Fibroblast of mammary gland (primary cell): ENCODE measurements at places on chromosomes 7 and 10.
A peak's percentile ranks its signal among the peaks of the same experiment; 100 is the strongest.

- DNase-seq = peak; percentile 92
Measured at GRCh38 chr10:20622531-20623211, 274.4 kb downstream of the NEBL start.

DNA sequence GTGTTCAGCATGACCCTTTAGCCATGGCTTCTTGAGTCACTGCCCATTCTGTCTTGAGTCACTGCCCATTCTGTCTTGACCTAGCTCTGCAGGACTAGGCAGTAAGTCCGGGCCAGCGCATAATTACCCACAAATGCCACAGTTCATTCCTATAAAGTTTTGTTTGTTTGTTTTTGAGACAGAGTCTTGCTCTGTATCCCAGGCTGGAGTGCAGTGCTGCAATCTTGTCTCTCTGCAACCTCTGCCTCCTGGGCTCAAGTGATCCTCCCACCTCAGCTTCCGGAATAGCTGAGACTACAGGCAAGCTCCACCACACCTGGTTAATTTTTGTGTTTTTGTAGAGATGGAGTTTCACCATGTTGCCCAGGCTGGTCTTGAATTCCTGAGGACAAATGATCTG is 32.7 kb upstream of the TARP start:
- peak; percentile 41 for DNase-seq

DNA sequence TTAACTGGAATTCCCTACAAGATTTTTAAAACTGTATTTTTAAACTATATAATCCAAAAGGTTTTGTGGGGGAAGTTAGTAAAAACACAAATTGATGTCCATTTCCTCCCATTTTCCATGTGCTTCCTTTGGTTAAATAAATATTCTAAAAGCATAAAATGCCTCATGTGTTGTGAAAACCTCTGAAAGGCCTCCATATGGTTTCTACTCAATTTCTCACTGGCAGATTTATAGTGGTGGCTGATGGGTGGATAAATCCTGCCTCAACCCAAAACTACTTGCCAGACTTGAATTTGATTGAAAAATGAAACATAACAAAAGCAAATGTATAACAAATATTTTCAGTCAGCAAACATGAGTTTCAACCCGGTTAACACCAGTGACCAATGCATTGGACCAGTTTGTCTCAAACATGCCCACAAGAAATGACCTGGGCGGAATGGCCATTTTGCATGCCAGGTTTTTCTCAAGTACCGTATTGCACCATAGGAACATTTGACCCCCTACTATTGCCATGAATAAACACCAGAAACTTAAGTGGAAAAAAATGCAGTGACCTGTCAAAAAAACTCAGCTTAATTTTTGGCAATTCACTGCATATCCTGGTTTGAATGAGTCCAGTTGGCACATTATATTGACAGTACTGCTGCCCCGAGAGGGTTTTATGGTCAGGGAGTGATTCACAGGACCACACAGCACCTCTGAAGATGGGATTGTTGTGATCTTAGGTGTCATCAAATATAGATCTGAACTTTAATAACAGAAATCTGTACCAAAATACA is 454.6 kb upstream of the ANKRD30A start:
- peak; percentile 42 for DNase-seq

GRCh38 chr7:36781011-36781738 is 56.9 kb upstream of the AOAH start:
- no peak for DNase-seq

- DNase-seq = no peak
Measured at GRCh38 chr10:77699080-77699645, 61.6 kb upstream of the KCNMA1 start.
